ENCODE measurements at places on chromosomes 13 and 19.

DNA sequence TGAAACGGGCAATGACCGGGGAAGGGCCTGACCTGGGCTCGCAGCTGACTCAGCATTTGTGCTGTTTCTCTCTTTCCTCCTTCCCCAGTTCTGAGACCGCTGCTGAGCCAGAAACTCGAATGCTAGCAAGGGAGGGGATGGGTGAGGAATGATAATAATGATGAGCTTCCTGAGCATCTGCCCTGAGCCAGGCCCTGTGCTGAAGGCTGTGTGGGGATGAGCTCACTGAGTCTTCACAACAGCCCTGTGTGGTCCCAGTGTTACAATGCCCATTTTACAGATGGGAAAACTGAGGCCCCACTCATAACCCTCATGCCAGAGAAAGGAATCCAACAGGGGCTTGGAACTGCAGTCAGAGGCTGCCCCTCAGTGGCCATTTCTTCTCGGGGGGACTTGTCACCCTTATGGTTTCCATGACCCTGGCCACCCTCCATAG, 8.1 kb downstream of the SULT2B1 start:
- DNase-seq: no peak

GRCh38 chr19:49896863-49897621, at the start of gene IL4I1:
Gene IL4I1 (minus strand): TSS chr19:49896887. CDS start chr19:49896160, 727 bp downstream.
- DNase-seq: peak; percentile 45

- no peak for DNase-seq
Observed at GRCh38 chr19:32573492-32573794, 7.5 kb upstream of the PDCD5 start.

DNA sequence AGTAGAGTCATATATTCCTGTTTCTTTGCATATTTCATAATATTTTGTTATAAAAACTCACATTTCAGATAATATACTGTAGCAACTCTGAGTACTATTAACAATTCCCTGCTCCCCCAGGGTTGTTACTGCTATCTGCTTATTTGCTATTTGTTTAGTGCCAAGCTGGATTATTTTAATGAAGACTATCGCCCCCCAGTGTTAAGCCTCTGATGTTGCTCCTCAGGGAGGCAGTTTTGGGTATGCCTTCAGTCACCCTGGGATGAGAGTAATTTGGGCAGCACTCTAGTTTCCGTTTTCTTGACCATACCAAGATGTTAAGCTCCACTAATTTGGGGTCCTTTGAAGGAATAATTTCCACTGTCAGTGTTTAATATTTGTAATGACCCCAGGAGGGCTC, 46.0 kb downstream of the MICU2 start:
- DNase-seq: no peak

- DNase-seq: no peak
Observed at GRCh38 chr13:50912851-50913250, 3.3 kb downstream of the RNASEH2B start.

DNA sequence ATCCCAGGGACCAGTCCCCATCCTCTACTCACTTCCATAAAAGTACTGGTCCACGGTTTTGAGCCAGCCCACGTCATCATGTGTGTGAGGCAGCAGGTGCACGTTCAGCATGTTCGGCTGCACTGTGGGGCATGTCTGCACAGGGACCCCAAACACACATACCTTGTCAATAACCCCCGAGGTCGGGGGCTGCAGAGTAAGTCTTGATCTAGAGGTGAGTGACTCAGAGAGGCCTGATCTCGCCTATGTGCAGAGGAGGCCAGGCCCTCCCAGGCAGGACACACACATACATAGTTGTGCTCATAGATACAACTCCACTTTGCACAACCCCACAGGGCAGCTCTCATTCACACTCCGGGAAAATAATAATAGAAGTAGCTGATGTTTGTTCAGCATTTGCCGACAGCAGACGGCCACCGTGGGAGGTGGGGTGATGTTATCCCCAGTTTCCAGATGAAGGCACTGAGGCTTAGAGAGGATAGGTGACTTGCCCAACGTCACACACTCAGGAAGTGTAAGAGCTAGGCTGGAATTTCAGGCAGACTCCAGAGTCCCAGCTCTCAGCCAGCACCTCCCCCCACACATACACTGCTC, 774 bp downstream of the MAN2B1 start:
- no peak for DNase-seq

DNA sequence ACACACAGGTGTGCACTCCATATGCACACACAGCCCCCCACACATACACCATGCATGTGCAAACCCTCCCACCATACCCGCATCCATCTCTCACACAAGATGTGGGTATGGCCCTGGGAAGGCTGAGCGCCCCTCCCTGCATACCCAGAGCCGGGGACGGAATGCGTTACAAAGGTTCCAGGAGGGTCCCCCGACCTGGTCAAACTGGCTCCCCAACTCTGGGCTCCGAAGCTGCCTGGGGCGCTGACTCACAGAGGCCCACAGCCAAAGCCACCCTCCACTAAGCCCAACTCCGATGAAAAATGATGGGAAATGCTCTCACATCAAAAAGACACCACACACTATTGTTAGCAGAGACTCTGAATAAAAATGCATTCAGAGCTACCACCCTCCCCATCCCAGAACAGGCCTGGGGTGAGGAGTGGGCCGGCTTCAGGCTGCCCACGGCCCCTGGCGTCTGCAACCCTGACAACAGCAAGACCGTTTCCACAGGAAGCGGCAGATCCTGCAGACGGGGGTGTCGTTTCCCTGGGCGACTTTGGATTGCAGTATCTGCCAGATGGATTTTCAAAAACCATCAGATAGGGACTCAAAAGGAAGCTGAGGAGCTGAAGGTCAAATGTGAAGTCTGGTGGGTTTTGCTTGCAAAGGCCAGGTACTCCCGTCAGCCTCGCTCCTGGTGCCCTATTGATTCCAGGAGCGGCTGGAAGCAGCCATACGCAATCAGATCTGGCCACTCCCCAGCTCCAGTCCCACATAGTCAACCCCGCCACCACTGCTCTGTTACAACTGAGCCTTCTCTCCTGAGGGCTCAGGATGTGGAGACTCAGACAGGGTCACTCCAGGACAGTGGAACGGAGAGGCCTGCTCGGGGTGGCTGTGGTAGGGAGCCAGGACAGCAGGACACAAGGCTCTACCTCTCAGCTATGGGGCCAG, 14.3 kb downstream of the PEPD start:
- DNase-seq: no peak

DNA sequence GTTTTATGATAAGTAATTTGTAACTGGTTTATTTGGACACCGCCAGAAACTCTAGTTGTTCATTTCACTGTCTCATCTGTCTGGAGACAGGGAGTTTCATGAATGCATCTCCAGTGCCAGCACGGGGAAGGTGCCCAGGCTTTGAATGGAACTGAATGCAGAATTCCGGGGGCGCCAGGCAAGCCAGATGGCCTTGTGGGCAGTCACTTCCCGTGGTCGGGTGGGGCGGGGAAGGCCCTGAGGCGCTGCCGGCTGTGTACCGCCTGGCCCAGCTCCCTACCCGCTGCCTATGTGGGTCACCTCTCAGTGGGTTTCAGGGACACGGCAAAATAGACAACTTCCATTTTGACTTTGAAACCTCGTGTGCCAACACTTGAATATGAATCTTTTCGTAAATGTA, 28.8 kb upstream of the MCF2L start:
- no peak for DNase-seq

DNA sequence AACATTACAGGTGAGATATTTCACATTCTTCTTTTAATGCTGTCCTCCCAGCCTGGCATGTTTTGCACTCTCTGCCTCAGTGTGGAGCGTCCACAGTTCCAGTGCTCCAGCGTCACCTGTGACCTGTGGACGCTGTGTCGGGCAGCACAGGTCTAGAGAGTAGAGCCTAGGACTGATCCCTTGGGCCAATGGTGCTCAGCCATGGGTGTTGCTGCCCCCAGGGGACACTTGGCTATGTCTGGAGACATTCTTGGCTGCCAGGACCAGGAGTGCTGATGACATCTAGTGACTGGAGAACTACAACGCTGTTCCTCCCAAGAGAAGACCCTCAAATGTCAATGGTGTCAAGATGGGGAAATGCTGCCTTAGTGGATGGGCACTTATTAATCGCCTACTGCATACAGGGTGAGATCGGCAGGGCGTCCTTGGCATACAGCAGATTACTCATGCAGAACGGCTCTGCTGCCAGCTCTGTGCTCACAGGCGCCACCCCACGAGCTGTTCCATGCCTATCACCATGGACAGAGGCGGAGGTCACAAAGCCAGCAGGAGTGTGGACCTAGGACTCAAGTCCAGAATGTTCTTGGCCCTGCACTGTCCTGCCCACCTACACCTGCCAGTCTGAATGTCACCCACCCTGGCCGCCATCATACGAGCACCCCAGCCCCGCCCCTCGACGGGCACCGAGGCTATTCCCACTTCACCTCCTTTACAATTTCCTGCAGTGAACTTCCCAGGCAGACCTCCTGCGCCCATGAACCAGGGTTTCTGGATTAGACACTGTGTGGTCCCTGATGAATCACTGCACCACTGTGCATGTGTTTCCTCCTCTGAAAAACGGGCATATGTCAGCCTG, 13.9 kb upstream of the MADCAM1 start:
- DNase-seq: no peak

DNA sequence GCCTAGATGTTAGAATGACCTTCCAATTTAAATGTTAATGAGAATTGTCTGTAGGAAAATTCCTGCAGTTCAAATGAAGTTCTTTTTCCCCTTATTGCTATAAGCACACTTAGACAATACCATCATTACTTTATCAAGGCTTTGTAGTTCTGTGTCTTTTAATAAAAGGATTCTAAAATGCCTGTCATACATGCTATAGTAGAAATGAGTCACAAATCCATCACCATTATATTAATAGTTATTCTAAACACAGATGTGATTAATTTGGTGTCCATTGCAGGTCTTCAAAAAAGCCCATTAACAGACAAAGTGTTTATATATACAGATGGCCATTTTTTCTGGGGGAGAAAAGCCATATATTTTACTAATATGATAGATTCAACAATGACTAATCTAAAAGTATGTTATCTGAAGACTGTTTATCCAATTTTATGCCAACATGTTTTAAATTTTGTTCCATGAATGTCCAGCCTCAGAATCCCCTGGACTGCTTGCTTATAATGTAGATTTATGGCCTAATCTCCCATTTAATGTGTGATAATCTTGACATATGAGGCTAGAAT, 1678.3 kb upstream of the PCDH20 start:
- no peak for DNase-seq

- no peak for DNase-seq
Observed at GRCh38 chr13:108082481-108082880, 132.9 kb downstream of the LIG4 start.

GRCh38 chr13:33676045-33676989, 141.6 kb upstream of the RFC3 start:
- no peak for DNase-seq

- DNase-seq: no peak
Observed at GRCh38 chr19:35144600-35145436, 1.8 kb downstream of the FXYD7 start.

DNA sequence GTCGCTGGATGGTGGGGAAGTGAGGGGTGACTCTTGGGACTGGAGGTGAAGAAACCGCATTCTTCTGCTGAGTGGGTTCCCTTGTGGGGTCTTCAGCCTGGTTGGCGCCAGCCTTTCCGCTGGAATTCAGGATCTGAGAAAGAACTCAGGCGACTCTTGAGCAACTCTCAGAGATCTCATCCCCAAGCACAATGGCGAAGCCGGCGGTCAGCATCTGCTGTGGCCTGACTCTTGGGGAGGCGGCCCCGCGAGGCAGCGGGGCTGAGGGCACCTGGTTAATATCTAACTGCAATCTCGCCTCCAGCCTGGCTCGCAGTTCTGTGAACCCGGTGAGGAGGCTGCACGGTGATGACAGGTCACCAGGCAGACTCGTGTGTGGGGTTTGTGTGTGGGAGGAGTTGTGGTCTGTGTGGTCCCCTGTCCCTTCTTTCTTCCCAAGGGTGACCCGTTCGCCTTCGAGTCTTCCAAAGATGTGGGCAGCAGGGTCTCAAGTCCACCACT, 883 bp downstream of the ZNF441 start:
- peak; percentile 8 for DNase-seq

GRCh38 chr13:43081866-43082265, 58.5 kb downstream of the DNAJC15 start:
- no peak for DNase-seq

DNA sequence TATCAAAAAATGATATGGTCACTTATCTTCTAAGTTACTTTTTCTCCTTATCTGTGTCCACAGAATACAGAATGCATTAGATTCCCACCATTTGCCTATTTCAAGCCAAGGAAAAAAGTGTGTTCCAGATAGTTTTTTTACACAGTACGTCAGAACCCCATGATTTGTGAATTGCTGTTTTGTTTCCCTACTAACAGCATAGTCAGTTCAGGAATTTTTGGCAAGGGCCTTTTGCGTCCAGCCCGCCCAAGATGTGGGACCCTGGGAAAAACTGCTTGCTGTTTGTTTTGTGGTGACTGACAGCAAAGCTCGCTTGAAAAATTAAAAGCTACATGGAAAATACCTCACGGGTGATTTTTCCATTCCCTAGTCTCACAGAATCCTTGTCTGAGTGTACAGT, 20.4 kb upstream of the FAM216B start:
- no peak for DNase-seq

GRCh38 chr13:28349371-28349770, 145.6 kb downstream of the FLT1 start:
- DNase-seq: no peak

- no peak for DNase-seq
Observed at GRCh38 chr19:28864577-28865042, 348.3 kb downstream of the UQCRFS1 start.

DNA sequence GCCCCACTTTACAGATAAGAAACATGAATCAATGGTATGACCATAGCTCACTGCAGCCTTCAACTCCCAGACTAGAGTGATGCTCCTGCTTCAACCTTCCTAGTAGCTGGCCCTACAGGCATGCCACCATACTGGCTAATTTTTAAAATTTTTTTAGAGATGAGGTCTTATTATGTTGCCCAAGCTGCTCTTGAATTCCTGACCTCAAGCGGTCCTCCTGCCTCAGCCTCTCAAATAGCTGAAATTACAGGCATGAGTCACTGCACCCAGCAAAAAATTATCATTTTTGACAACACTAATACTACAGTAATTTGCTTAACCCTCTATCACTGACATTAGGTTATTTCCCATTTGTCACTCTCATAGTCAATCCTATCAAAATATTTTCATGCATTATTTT, 14.7 kb downstream of the CAB39L start:
- DNase-seq: no peak

DNA sequence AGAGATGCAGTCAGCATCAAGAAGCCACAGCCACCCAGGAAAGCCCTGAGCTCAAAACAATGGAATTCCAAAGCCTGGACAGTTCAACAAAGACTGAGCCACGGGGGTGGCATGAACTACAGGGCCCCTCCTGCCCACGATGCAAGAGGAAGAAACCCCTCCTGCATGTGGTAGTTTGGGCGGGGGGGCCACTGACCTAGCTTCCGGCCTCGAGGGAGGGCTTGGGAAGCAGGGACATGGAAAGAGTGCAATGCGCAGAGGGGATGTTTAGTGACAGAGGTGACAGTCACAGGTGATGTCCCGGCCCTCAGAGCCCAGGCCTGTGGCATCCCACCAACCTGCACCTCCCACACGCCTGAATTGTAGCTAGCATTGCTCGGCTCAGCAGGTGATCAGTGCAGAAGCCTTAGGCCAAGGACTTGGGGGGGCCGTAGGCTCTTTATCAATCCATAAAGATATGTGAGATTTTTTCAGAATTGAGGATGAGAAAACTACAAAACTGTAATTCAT, 318.8 kb downstream of the TEX29 start:
- no peak for DNase-seq

- no peak for DNase-seq
Observed at GRCh38 chr13:76777096-76777495, 109.1 kb downstream of the KCTD12 start.

GRCh38 chr13:74301258-74301935, 167.2 kb upstream of the KLF12 start:
- no peak for DNase-seq

GRCh38 chr19:32404933-32405430, 588 bp upstream of the DPY19L3 start:
- no peak for DNase-seq

GRCh38 chr13:108834193-108834592, 204.8 kb downstream of the MYO16 start:
- DNase-seq: no peak

All from naive thymus-derived CD4-positive, alpha-beta T cell (primary cell).